Cardiac muscle cell (in vitro differentiated cells and primary cell): ENCODE measurements at places on chromosomes 13 and 19. TPM values are rescaled to one million over a fixed set of nuclear protein-coding genes. Genes with fewer than 3 reads are reported as not detected.

Gene ZNF607
- 8.4 and 28.3 TPM in 2 replicates for total RNA-seq

Gene RAB3D
- 14.6 and 19.1 TPM in 2 replicates for total RNA-seq

Gene NCAN
- total RNA-seq: 0.36 and 0.42 TPM in 2 replicates

Gene PRODH2
- total RNA-seq: 0.09 TPM in 1 of 2 replicates, not detected in the other

Gene ATP4B
- total RNA-seq: not detected in 2 replicates

Gene RASAL3
- total RNA-seq: 0.14 TPM in 1 of 2 replicates, not detected in the other

Gene IRS2
- 5.5 and 12.6 TPM in 2 replicates for total RNA-seq

Gene BRSK1
- 34.4 and 34.7 TPM in 2 replicates for total RNA-seq

Gene CGB7
- total RNA-seq: 3.9 and 8.3 TPM in 2 replicates

Gene REXO1
- 24.4 and 39.7 TPM in 2 replicates for total RNA-seq
